ENCODE measurements at places on chromosomes 2 and 18. TPM values are rescaled to one million over a fixed set of nuclear protein-coding genes. Genes with fewer than 3 reads are reported as not detected.

DNA sequence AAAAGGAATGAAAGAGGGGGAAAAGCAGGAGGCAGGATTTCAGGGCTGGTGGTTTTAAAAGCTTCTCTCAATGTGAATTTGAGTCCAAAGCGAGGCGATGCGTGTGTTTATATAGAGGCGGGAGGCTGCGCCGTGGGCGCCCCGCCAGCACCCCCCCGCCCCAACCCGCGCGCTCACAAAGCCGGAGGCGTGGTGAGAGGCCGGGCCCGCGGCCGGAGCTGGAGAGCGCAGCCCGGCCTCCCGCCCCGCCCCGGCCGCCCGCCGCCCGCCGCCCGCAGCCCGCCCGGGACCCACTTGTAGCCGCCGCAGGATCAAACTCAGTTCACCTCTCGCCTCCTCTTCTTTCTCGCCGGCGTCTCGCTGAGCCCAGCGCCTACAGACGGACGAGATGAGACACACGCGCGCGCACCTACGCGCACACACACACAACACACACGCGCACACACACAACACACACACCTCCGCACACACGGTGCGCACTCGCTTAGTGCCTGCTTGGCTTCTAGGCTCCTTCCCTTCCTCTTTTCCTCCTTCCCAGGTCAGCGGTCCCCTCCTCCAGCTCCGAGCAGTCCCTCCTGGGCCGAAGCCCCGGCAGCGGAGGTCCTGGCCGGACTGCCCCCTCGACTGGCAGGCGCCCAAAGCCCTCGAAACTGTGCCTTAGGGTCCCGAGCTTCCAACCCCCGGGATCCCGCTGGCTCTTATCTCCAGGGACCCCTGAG is 1.3 kb upstream of the CYP26B1 start:
- DNase-seq: no peak

GRCh38 chr2:132757002-132757589 is 87.1 kb upstream of the LYPD1 start:
- DNase-seq: no peak

- DNase-seq: peak; percentile 37
Observed at GRCh38 chr2:18750672-18751554, 161.5 kb upstream of the NT5C1B start.

Gene UGT1A9
- polyA plus RNA-seq: 414 TPM

Gene ANKRD23
- 1.6 TPM for polyA plus RNA-seq

- no peak for DNase-seq
Observed at GRCh38 chr2:100243631-100244030, 78.7 kb downstream of the LONRF2 start.

DNA sequence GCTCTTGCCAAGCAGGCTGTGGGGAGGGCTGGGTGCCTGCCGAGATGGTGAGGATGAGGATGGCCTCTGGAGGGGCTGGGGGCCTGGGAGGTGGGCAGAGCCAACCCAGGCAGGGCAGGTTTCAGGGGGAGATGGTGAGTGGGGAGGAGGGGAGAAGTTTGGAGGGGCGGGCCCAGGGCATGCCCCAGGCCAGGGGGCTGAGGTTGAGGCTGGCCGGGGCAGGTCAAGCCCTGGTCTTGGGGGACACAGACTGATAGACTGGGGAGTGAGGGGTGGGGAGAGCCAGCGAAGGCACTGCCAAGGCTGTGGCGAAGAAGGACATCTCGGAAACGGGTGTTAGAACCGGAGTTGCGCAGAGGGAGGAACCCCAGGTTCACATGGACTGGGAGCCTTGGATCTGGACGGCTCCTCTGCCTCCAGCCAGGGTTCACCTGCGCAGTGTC is 12.6 kb downstream of the CAPN10 start:
- DNase-seq: no peak

DNA sequence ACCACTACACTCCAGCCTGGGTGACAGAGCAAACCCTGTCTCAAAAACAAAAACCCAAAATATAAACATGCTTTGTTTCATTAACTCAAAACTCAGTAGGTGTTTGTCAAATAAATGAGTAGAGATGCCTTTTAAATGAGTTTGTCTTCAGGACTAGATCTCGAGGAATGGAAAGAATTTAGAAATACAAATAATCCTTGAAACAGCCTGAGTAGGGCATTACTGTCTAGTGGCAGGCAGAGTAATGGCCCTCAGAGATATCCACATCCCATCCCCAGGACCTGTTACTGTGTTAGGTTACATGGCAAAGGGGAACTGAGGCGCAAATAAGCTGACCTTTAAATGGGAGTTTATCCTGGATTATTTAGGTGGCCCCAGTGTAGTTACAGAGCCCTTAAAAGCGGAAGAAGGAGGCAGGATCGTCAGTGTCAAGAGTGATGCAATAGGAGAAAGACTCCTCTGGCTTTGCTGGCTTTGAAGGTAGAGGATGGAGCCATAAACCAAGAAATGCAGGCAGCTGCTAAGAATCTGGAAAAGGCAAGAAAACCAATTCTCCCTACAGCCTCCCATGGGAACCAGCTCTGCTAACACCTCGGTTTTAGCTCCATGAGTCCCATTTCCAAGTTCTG is 63.0 kb downstream of the CABLES1 start:
- DNase-seq: no peak

Gene SERPINE2
- 29.2 TPM for polyA plus RNA-seq

Gene POU3F3
- polyA plus RNA-seq: 31.4 TPM

Gene IL36RN
- not detected for polyA plus RNA-seq

- DNase-seq: no peak
Observed at GRCh38 chr2:118150294-118150693, 62.0 kb downstream of the INSIG2 start.

Gene PKDCC
- 28.1 TPM for polyA plus RNA-seq

DNA sequence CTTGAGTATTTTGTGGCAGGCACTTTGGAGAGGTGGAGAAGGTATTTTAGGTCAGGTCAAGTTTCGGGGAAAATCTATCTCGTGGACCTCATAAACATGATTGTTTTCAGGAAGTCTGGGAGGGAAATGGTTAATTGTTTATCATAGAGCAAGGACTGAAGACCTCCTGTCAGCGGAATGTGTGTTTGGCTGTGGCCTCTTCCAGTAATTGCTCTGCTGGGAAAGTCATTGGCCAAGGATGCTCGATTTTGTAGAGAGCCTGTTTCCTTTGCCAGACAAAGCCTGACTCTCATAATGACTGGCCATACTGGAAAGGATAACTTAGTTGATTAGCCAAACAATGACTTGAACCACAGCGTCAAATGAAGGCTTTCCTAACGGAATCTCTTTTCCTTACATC is 30.0 kb downstream of the IL1R2 start:
- no peak for DNase-seq

GRCh38 chr2:101145406-101145805 is 5.8 kb downstream of the TBC1D8 start:
- no peak for DNase-seq

DNA sequence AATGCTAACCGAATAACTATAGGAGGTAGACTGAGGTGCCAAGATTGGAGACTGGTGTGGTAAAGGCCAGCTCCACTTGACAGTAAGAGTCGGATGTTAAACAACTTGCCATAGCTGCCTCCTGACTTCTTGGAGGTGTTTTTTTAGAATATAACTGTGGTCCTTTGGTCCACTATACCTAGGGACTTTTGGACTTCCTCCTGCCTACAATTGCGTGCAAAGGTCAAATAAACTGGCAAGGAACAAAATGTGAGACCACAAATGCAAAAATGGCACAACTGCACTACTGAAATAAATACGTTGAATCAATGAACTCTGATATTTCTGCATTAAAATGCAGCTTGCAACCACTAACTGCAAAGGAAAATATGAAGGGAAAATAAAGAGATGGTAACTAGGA is 338.6 kb downstream of the NRXN1 start:
- no peak for DNase-seq

Gene CTLA4
- polyA plus RNA-seq: 0.22 TPM

GRCh38 chr18:23712445-23712844 is 23.2 kb downstream of the LAMA3 start:
- DNase-seq: no peak

Gene SH3BP4
- polyA plus RNA-seq: 20.0 TPM

Gene SP100
- polyA plus RNA-seq: 35.7 TPM

Gene TGFA
- 8.3 TPM for polyA plus RNA-seq

DNA sequence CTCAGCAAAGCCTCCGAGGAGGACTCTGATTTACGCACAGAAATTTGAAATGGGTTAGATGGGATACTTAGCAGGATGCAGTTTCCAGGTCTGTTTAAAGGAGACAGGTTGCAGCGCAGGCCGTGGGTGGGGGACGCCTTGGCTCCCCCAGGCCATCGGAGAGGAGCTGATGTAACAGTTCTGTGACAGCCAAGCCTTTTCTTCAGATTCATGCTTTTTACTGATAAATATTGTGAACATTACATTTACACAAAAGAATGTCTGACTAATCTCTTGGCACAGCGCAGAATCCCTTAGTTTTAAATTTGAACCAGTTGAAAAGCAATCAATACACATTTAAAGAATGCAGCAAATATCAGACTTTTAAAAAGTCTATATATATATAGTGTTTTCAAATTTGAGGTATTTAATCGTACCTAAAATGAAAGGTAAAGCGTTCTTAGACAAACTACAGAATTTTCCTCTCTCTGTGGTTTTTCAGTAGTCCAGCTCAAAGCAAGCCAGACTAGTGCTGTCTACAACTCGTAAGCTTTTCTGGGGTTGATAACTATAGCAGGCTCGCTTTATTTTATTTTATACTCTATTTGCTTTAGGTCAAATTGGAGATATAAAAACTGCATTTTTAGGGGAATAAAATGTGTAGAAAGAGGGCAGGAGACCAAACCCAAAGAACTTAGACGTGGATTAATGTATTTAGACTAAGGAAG is 221.9 kb downstream of the PIEZO2 start:
- peak; percentile 30 for DNase-seq

Gene PXDN
- polyA plus RNA-seq: 4.7 TPM

DNA sequence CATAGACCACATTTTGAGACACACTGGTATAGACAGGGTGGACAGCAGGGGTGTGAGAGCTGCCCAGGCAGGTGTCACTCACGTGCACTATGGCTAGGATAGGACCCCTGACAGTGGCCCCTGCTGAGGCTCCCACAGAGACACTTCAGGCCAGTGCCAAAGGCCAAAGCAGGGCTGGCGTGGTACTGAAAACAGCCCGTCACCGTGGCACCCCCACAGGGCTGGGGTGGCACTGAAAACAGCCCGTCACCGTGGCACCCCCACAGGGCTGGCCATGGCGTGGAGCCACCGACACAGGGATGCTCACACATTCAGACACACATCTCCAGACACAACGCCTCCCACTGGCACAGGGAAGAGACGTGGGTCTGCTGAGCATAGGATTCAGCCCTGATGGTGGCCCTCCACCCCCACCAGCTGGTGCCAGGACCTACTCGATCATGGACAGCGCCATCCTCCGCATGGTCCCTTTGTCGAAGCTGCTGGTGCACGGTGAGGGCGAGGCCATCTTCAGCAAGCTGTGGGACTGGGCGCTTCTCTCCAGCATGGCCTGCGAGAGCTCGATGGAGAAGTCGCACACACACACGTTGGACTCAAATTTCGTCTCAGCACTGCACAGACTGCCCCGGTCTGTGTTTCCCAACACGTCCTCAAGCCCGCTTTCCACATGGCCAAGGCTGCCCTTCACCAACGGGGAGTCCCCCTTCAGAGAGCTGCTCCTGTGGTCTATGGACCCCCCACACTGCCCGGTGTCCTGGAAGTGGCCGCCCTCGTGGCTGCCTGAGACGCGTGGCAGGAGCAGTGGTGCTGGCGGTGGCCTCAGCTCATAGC is 34.1 kb downstream of the ANKMY1 start:
- DNase-seq: no peak

Gene FZD7
- polyA plus RNA-seq: 5.6 TPM

Gene VRK2
- 7.2 TPM for polyA plus RNA-seq

Gene PSMA8
- polyA plus RNA-seq: not detected

DNA sequence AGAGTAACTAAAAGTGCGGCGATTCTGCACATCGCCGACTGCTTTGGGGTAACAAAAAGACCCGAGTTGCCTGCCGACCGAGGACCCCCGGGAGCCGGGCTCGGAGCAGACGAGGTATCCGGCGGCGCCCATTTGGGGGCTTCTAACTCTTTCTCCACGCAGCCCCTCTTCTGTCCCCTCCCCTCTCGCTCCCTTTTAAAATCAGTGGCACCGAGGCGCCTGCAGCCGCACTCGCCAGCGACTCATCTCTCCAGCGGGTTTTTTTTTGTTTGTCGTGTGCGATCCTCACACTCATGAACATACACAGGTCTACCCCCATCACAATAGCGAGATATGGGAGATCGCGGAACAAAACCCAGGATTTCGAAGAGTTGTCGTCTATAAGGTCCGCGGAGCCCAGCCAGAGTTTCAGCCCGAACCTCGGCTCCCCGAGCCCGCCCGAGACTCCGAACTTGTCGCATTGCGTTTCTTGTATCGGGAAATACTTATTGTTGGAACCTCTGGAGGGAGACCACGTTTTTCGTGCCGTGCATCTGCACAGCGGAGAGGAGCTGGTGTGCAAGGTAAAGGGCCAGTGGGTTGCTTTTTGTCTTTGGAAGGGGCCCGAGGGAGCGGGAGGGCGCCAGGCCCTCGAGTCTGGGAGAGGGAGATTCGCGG is 1.4 kb downstream of the TRIB2 start:
- DNase-seq: peak; percentile 64

Gene UGT1A3
- polyA plus RNA-seq: 0.47 TPM

DNA sequence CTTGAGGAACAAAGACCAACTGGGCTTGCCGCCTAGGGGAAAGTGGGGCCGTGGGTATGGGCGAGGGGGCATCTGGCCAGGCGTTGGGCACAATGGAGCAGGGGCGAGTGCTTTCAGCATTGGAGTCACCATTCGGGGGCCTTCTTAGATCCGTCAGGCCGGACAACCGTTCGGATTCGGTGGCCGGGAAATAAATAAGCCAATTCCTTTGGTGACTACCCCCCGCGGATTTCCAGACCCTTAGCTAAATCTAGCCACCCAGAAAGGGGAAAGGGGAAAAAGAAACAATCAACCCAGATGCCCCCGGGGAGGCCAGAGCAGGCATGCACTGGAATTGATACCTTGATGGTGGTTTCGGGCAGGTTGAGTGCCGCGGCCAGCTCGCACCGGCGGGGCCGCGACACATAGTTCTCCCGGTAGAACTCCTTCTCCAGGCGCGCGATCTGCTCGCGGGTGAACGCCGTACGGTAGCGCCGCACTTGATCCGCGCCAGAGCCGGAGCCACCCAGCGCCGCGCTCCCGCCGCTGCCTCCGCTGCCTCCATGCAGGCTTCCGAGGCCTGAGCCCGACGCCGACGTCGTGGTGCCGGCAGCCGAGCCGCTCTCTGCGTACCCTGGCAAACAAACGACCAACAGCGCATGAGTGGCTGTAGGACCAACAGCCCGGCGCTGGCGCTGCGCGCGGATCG is 1.8 kb downstream of the EVX2 start:
- peak; percentile 75 for DNase-seq

DNA sequence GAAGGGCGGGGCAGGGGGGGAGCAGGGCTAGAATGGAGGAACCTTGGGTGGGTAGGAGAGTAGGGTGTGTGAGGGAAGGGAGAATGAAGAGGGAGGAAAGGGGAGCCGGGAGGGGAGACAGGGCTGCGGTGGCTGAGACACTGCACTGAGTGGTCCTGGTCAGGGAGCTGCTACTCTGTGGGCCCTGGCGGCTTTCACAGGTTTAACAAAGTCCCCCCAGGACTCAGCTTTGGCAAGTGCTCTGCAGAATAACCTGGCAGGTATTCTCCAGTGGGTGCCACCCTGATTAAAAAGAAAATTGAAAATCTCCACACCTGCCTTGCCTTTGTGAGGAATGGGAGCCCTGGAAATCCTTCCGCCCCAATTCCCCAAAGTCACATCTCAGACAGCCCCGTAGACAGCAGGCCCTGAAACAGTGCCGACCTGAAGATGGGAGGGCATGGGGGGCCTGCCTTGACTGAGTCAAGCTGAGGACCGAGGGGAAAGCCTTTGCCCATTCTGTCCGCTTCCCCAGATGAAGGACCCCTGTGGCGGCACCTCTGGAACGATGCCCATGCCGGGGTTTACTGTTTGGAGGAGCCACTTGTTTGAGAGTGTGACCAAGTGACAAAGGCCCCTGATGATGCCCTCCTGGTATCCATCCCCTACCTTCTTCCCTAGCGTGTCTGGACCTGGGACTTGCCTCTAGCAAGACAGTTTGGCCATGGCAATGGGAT is 43.6 kb upstream of the OTOS start:
- no peak for DNase-seq
